ENCODE measurements at places on chromosomes 5 and 9.

GRCh38 chr5:110460837-110461236 lies 265.6 kb downstream of the TMEM232 start:
- no peak for DNase-seq

GRCh38 chr5:55037890-55038289 lies 13.8 kb downstream of the GZMK start:
- no peak for DNase-seq

- no peak for DNase-seq
Observed at GRCh38 chr9:10443868-10444204, 169.0 kb downstream of the PTPRD start.

GRCh38 chr5:88390481-88390880 lies 121.8 kb upstream of the TMEM161B start:
- DNase-seq, result no peak

- no peak for DNase-seq
Observed at GRCh38 chr5:69512740-69513260, 20.2 kb downstream of the OCLN start.

GRCh38 chr5:34996261-34996660 lies 51.5 kb downstream of the AGXT2 start:
- DNase-seq, result no peak

- DNase-seq, result no peak
Observed at GRCh38 chr5:79181419-79182022, 54.4 kb upstream of the JMY start.

- no peak for DNase-seq
Observed at GRCh38 chr5:104418056-104418455, 855.5 kb upstream of the NUDT12 start.

- no peak for DNase-seq
Observed at GRCh38 chr5:106392766-106393165, 1278.0 kb downstream of the EFNA5 start.

- DNase-seq, result no peak
Observed at GRCh38 chr5:168215646-168216045, 75.8 kb upstream of the WWC1 start.

GRCh38 chr5:156331181-156331580 lies 4.2 kb downstream of the SGCD start:
- DNase-seq, result no peak

GRCh38 chr5:4387290-4387689 lies 752.8 kb upstream of the ADAMTS16 start:
- DNase-seq, result no peak

GRCh38 chr5:72134226-72134899 lies 27.1 kb downstream of the MAP1B start:
- DNase-seq, result no peak

GRCh38 chr5:159051421-159052282 lies 48.1 kb downstream of the EBF1 start:
- DNase-seq, result no peak

GRCh38 chr5:62084391-62084790 lies 221.6 kb upstream of the KIF2A start:
- DNase-seq, result no peak

DNA sequence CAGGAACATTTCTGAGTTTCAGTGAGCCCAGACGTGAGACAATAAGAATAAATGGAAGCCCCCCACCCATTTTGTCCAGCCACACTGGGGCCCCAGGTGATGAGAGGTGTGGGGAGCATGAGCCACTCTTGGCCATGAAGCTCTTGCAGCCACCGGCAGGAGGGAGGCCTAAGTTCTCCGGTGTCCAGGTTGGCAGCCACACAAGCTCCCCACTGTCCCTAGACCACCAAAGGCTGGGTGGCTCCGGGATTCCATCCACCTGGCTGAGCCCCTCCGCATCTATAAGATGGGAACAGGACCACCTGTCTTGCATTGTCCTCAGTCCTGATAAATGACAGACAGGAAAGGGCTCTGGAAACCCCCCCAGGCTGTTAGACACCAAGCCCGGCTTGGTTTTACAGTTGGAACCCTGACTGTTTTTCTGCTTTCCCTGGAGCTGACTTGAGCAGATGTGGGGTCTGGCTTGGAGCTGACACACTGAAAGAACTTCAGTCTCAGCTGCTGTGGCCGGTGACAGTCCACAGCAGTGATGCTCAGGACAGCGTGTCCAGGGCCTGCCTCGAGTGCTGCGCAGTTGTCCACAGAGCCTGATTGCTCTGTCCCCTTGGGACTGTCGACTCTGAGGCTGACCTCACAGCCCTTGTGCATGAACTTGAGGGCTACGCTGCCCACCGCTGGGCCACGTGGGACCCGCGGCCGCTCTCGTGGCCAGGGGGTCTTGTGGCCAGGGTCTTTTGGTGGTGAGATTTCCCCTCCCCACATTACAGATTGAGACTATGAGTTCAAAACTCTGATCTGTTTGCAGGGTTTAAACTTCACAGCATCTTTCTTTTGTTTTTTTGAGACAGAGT lies 74.8 kb downstream of the PSMB7 start:
- no peak for DNase-seq

DNA sequence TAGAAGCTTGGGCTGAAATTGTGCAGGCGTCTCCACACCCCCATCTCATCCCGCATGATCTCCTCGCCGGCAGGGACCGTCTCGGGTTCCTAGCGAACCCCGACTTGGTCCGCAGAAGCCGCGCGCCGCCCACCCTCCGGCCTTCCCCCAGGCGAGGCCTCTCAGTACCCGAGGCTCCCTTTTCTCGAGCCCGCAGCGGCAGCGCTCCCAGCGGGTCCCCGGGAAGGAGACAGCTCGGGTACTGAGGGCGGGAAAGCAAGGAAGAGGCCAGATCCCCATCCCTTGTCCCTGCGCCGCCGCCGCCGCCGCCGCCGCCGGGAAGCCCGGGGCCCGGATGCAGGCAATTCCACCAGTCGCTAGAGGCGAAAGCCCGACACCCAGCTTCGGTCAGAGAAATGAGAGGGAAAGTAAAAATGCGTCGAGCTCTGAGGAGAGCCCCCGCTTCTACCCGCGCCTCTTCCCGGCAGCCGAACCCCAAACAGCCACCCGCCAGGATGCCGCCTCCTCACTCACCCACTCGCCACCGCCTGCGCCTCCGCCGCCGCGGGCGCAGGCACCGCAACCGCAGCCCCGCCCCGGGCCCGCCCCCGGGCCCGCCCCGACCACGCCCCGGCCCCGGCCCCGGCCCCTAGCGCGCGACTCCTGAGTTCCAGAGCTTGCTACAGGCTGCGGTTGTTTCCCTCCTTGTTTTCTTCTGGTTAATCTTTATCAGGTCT lies at the start of gene C9orf72:
C9orf72 (minus strand) TSS at position 564 of the 716 bp plus-strand sequence. CDS start 6,361 bp downstream, outside the sequence.
- DNase-seq, result peak; percentile 90

DNA sequence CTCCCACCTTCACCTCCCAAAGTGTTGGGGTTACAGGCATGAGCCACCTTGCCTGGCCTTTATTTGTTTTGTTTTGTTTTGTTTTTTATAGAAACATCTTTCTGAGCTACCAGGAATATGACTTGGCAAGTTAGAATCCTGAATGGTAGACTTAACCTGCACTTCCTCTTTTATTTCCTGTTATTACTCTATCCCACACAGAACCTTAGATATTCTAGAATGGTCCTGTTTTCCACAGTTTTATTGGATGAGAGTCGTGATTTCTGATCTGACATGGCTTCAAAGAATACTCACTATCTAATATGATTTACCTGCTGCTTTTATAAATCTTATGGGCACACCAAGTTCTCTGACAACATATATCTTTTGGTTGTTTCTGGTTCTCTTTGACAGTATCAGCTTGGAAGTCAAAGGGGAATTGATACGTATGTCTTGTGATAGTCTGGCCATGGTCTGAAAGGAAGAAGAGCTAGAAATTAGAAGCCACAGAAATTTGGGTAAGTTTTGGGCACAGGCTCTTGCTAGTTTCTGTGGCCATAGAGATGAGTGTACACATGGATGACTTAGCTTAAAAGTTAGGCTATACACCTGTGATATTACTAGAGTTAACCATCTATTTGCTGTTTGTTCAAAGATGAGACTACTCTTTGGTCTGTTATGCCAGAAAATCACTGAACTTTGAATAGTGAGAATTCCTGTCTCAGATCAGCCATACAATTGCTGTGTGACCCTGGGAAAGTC lies 4.7 kb upstream of the PANK3 start:
- DNase-seq, result no peak

GRCh38 chr9:130513078-130513477 lies 66.3 kb upstream of the FUBP3 start:
- DNase-seq, result no peak

GRCh38 chr5:111513131-111513520 lies 791 bp upstream of the STARD4 start:
- DNase-seq, result no peak

- no peak for DNase-seq
Observed at GRCh38 chr5:1291611-1292080, 3.2 kb downstream of the TERT start.

- DNase-seq, result no peak
Observed at GRCh38 chr9:13627502-13627901, 348.0 kb upstream of the MPDZ start.

DNA sequence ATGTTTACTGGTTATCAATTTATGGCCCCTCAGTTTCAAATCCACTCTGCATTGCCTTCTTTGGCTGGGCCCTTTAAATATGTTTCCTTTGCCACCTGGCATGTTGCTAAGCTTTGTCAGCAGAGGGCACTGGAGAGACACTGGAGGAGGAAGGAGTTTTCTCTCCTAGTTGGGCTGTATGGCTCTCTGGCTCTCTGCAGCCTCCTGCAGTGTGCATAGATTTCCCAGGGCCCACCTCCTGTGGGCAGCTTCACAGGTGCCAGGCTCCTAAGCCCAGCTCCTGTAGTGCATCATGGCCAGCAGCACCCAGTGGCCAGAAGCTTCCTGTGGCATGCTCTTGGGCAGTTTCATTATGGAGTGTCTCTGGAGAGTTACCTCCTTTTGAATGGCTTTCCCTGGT lies 23.3 kb downstream of the CAVIN4 start:
- DNase-seq, result peak; percentile 43

- no peak for DNase-seq
Observed at GRCh38 chr5:109038209-109038840, 290.6 kb downstream of the FER start.

DNA sequence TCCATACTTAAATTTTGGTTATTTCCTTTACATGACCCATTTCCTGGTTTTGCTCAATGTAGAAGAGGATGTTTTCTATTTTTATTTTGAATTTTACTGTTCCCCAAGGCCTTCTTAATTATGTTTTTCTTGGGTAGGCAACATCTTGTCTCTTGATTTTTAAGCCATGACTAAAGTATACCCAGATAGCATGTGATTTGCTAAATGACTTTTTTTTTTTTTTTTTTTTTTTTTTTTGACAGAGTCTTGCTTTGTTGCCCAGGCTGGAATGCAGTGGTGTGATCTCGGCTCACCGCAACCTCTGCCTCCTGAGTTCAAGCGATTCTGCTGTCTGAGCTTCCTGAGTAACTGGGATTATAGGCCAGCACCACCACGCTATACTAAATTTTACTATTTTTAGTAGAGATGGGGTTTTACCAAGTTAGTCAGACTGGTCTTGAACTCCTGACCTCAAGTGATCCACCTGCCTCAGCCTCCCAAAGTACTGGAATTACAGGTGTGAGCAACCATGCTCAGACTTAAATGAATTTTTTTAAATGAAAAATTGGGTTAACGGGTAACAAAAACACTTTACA lies 198.6 kb upstream of the DAB2 start:
- no peak for DNase-seq

- DNase-seq, result no peak
Observed at GRCh38 chr5:60487885-60488442, 212.0 kb downstream of the DEPDC1B start.

DNA sequence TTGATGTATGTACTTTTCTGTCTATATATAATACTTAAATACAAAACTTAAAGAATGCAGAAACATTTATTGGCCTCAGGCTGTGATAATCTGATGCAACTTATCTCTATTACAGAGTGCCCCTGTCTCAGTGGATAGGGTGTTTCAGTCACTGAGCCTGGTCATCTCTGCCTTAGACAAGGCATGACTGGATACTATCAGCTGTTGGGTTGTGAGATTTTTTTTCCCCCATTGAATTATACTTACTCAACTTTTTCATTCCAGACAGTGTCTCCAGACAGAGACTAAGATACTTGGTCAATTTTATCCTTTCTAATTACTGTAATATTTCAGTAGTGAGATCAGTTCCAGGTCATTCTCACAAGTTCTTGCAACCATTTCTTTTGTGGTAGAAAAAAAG lies 26.7 kb downstream of the XRCC4 start:
- no peak for DNase-seq

GRCh38 chr5:52728224-52728623 lies 59.5 kb upstream of the ITGA1 start:
- DNase-seq, result no peak

DNA sequence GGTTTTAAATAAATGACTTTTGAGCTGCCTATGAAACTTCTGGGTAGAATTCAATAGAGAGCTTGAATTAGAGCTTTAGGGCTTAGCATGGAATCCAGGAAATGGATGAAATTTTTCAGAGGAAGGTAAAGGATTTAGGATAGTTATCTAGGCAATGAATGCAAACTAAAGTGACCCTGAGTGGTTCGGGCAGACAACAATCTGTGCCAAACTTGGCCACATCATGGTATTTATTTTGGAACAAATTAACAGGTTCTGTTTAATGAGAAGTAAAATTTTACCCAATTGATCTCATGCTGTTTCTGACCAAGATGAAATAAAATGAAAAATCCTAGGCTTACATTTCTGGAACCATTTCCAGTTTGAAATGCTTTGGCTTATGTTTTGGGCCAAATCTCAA lies 934.4 kb downstream of the MAT2B start:
- no peak for DNase-seq

GRCh38 chr5:139845846-139846681 lies 50.5 kb downstream of the PSD2 start:
- no peak for DNase-seq

GRCh38 chr9:91084896-91085516 lies 276.7 kb downstream of the AUH start:
- no peak for DNase-seq

DNA sequence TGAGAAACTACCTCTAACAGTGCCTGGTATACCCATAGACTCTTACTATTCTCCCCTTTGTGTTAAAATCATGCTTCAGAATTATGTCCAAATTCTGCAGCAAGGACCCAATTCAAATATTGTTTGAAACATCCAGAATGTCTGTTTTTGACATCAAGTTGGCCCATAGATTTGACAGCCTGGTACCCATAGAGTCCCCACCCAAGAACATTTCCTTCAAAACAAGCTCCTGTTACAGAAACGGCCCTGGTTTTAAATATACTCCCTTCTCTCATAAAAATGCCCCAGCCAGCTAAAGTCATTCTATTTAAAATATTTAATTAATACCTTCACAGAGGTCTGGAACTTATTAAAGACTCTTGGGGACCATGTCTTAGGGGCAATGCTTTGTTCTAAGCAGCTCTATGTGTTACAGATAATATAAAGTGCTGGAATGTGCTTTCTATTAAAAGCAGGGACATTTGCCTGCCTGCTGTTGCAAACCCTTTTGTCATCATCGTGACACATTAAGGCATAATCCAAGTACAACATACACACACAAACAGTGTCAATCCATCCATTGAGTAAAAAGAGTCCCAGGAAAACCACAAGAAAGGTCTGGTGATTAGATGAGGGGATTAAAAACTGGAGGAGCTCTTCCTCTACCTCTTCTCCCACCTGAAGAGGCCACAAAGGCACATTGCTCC lies 321.7 kb downstream of the MLLT3 start:
- no peak for DNase-seq
